ENCODE measurements at places on chromosomes 7 and 10.

DNA sequence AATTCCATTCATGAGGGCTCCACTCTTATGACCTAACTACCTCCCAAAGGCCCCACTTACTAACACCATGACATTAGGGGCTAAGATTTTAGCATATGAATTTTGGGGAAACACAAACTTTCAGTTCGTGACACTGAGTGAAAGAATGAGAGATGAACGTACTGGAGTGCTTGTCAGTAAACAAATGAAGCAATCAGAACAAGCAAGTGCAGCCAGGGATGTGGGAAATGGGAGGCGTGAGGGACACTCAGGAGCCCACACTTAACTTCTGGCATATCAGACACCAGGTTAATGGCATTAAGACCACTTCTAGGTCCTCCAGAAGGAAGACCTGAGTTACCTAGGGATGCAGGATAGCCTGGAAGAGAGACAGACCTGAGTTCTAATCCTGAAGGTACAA, 2.3 kb upstream of the MDFIC start:
- DNase-seq: no peak

DNA sequence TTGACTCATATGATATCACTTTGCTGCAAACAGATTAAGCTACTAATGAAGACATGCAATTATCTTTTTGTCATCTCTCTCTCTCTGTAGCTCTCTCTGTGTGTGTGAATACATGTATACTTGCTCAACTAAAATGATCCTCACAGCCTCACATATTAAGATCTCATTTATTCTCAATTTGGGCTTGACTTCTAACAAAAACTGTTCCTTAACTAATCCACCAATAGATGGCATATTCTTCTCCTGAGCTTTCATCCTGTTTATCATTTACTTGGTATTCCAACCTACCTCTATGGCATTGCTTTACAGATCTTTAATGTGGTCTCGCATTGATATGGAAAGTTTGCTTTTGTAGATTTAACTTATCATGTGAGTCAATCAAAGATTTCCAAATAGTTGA, 540.4 kb downstream of the CNTNAP2 start:
- no peak for DNase-seq

GRCh38 chr7:5564894-5565293, 141.3 kb upstream of the TNRC18 start:
- no peak for DNase-seq

DNA sequence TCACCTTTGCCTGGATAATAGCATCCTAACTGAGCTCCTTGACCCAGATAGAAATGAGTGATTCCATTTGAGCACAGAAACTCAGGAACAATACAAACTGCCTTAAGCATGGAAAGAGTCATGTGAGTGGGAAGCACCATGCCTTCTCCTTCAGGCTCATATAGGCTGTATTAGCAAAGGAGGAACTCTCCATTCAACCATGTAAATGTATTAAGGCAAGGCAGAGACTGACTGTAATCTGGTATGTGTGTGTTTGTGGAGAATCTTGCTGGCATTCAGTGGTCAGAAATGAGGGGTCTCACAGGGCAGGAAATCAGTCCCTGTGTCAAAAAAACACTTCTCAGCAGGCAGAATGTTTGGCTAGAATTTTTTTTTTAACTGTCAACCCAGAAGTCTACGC, 40.2 kb downstream of the COA1 start:
- DNase-seq: no peak

DNA sequence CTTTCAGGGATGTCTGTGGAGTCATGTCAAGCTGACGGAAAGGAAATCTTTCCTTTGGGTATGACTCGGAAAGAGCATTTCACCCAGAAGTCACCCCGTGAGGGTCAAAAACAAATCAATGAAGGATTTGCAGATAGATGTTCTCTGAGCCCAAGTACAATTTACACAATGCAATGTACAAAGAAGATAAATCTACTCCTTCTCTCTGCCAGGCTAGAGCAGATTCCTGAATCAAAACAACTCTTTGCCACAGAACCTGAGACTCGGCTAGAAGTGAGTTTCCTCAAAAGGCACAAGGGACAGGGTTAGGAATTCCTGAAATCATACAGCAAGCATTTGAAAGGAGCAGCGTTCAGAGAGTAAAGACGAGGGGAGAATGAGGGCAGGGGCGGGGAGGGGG, 34.0 kb upstream of the CALN1 start:
- no peak for DNase-seq

DNA sequence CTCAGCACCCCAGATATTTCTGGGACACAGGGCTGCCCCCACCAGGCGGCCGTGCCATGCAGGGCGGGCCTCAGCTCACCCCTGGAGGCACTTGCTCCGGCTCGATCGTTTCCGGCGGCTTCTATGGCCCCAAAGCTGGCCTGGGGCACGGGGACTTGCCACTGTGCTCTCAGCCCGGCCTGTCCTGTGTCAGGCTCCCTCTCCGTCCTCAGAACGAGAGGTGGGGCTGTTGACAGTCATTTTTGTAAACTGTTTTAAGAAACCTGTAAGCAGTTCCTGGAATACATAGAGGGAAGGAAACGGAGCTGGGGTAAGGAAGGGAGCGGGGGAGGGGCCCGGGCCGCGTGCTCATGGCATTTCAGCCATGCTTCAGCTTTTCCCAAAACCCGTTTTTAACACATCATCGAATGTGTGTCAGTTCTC, 30.7 kb upstream of the PRKAR1B start:
- DNase-seq: no peak

DNA sequence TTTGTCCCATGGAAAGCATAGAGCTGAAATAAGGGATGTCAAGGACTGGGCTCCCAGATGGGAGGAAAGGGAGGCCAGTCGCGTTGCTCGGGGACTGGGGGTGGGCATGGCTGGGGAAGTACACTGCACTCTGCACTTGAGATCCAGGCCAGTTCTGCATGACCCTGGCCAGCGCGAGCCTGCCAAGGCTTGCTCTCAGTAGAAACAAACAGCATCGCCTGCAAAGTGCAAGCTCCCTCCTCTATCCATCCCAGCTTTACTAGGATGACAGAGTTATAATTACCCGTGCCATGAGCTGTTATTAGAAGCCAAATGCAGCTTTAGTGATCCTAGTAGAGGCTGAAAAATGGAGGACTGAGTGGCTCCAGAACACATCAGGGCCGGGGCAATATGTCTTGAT, 43.9 kb upstream of the PDCD4 start:
- no peak for DNase-seq

DNA sequence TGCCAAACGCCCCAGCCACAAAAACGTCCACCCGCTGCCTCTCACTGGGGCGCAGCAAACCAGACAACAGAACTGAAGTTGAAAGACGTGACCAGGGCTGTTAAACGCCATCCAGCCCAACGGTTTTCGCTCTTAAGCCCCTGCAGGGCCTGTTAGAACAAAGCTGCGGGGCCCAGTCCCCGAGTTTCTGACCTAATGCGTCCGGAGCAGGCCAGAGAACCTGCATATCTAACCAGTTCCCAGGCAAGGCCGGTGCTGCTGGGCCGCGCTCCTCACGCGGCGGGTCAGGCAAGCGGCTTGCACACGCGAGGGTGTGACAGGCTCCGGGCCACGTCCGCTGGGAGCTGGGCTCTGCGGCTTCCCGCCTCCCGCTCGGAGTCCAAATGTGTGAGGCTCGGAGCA, 87.0 kb downstream of the PTPRN2 start:
- DNase-seq: no peak

GRCh38 chr10:101607124-101607523, 19.0 kb downstream of the DPCD start:
- no peak for DNase-seq

DNA sequence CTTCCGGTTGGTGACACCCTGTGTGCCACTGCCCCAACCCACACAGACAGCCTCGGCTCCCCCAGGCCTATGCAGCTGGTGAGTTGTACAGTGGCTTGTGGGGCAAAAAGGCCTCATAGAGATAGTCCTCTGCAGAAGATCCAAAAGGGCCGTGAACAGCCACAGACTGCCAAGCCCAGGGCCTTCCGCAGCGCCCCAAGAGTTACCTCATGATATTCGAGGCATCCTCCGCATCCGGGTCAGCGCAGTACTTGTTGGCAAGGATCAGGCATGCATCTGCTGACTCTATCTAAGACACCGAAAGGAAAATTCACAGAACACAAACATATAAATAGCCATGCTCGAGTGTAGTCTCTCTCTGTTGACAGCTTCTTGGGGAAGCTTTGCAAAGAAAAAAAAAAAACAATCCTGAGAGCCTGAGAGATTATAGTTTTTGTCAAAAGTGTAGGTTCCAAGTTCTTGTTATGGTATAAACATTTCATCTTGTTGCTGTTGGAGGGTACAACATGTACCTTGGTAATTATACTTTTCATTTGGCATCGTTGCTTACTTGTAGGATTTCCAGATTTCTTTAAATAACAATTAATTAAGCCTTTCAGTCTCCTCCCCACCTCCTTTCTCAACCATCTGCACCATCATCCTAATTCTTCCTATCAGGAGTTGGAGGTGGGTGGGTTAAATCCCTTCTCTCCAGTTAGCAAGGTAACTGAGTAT, 553.0 kb downstream of the KCNMA1 start:
- DNase-seq: no peak

DNA sequence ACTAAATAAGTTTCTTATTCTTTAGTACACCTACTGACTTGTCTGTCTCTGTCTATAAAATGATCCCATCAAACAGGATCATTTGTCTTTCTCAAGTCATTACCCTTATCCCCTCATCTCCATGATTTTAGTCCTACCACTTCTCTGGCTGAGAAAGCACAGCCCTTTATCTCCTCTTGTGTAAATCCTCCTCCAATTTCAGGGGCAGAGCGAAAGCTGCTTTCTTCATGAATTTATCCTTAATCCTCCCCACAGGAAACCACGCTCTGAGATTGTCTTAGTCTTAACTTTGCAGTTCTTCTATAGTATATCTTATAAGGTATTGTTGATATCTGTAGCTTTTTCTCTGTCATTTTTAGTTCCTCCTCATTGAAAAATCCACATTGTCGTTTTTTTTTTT, 239.7 kb upstream of the PLXDC2 start:
- no peak for DNase-seq

- no peak for DNase-seq
Observed at GRCh38 chr10:129809431-129809830, 154.6 kb downstream of the EBF3 start.

DNA sequence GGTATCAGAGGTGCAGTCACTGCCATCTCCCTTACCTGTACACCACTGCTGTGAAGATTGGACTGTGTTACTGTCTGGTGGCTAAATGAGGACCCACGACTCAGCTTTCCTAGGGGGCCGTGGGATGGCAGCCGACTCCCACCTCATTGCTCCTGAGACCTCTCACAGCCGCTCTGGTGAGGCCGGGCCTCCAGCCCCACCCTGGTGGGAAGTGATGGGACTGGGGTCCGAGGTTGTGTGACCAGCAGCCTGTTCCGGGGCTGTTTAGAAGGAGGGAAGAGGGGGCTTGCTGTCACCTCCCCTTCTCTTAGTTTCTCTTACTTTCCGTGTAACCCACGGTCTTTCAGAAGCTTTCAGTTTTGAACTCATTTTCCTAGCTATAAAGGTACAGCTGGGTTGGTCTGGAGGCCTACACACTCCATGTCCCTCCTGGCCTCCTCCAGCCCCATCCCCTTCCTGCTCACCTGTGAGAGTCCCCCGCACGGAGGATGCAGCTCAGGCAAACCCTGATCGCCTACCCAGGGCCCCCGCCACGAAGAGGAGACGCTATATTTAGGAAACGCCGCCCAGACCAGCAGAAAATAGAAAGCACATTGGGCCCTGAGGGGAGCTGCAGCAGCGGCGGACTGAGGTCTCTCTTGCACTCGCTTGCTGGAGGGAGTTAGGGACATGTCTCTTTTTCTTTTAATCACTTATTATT, 4.6 kb downstream of the EMX2 start:
- DNase-seq: no peak

DNA sequence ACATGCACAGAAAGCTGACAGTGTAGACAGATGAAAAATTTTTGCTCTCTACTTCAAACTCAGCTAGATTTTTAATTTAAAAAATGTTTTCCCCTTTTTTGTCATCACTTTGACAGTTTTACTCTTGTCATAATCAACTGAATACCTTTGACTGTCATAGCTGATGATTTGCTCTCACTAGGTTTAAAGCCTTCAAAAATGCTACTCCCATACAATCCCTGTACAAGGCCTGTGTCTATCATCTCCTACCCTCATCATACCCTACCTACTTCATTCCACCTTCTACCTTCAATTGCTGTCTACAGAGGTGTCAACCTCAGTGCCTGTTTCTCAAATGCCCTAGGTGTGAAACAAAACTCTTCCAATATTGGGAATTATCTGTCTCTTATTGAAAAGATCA, 230.3 kb downstream of the SEMA3A start:
- no peak for DNase-seq

- DNase-seq: no peak
Observed at GRCh38 chr10:86979977-86980448, 11.7 kb downstream of the ADIRF start.

DNA sequence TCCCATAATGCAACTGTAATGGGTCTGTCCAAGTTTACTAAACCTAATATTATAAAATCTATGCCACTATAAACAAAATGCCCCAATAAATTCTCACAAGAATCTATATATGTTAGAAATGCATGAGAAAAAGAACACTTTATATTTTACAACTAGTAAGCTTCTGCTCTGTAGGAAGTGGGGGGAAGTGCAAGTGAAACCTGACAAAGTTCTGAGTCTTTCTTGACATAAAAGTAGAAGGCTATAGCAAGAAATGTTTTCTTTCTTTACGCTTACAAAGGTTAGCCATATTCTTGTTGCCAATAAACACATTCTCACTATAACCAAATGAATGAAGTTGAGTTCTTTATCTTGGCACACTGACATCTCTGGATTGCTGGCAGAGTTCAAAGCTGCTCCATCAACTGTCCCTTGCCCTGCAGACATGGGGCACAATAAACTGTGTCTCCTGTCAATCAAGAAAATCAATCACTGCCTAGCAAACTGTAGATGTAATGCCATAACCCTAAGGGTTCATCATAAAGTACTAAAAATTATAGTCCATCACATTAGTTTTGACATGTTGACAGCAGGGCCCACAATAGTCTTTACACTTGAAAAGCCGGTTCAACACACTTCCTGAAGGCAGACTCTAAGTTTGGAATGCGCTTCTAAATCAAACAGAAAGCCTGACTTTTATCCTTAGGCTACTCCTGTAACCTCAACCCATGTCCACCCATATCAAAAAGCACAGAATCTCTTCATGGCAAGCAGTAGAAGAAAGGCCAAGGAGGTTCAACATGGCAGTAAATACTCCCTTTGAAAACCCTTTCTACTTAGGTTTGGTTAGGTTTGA, 58.6 kb downstream of the TPK1 start:
- DNase-seq: no peak

DNA sequence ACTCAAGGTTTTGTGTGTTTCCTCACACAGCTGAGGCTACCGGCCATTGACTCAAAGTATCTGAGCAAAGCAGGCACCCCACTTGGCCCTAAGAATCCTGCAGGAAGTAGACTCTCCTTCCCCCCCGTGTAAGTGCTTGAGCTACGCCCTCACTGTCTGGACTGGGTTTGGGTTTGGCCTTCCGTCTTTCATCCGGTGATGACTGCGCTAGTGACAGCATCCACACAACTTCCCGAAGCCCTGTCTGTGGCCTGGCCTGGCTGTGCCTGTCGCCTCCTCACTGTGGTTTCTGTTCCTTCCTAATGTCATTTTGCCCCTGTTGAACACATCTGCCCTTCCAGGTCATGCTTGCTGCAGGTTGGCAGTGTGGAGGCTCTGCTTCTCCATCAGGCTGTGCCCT, 14.5 kb downstream of the C7orf57 start:
- DNase-seq: no peak

Data from tibial nerve (tissue), 4 donors.